ENCODE measurements at places on chromosomes 5 and 9.
A peak's percentile ranks its signal among the peaks of the same experiment; 100 is the strongest.

DNA sequence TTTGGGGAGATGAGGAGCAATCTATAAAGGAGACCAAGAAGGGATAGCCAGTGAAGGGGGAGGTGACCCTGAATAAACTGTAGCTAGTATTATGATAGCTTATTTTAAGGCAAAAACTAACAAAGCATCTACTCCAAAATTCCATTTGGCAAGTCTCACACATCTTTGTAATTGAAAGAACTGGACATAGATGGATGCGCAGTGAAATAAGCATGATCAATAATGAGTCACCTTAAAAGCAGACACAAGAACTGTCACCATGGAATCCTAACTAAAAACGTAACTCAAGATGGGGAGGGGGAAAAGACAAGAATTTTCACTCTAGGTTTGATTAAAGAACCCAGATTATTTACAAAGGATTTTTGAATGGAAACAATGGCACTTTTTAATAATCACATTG, 164.5 kb downstream of the MED27 start:
- H3K27me3 ChIP-seq, result no peaks in the 10 kb centered on the region
- no peak overlapping the region for H3K4me3 ChIP-seq
- no peak for DNase-seq
- no peaks in the 10 kb centered on the region for H3K4me1 ChIP-seq
- no peak overlapping the region for H3K27ac ChIP-seq

DNA sequence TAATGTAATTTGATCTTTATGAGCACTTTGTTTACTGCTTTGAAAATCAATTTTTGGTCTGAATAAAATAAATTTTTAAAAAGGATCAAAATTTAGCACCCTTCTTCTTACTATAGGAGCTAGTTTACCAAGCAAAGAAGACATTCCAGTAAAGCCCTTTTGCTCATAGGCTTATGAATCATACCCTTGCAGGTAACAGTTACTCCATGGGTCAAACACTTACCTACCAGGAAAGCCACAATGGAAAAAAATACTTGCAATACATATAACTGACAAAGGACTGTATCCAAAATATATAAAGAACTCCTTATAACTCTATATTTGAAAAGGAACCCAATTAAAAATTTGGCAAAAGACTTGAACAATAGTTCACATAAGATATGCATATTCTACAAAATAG, 66.6 kb downstream of the SHOC1 start:
- no peaks in the 10 kb centered on the region for H3K27me3 ChIP-seq
- no peaks in the 10 kb centered on the region for H3K36me3 ChIP-seq
- H3K27ac ChIP-seq, result no peak overlapping the region

GRCh38 chr5:21681911-21682310, 1171.2 kb downstream of the CDH12 start:
- H3K4me3 ChIP-seq, result no peak overlapping the region
- H3K27me3 ChIP-seq, result no peaks in the 10 kb centered on the region
- no peak for DNase-seq
- H3K27ac ChIP-seq, result no peak overlapping the region
- no peaks in the 10 kb centered on the region for H3K36me3 ChIP-seq

- no peak for DNase-seq
- no peak overlapping the region for H3K27ac ChIP-seq
- no peaks in the 10 kb centered on the region for H3K27me3 ChIP-seq
- H3K4me3 ChIP-seq, result no peak overlapping the region
Measured at GRCh38 chr9:131717719-131718460, 22.0 kb downstream of the RAPGEF1 start.

DNA sequence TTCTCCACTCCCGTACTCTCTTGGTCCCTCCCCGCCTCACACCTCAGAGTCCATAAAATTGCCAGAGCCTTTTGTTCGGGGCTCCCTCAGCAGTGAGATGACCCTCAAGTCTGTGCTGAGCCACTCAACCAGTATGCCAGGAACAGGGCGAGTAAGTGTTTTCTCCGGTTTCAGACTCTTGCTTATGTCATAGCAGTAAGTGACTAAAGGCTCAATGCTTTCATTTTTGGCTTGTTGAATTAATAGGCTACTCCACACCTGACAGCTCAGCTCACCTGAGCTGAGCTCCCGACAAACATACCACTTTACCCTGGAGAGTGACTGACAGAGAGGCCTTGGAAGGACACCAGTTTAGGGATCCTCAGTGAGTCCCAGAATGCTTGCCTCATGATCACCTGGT, 30.5 kb downstream of the PCSK1 start:
- H3K4me3 ChIP-seq, result no peak overlapping the region
- no peaks in the 10 kb centered on the region for H3K27me3 ChIP-seq
- H3K27ac ChIP-seq, result no peak overlapping the region
- H3K36me3 ChIP-seq, result no peaks in the 10 kb centered on the region
- no peaks in the 10 kb centered on the region for H3K4me1 ChIP-seq
- DNase-seq, result no peak

GRCh38 chr5:119785057-119785456, 155.7 kb downstream of the FAM170A start:
- no peaks in the 10 kb centered on the region for H3K27me3 ChIP-seq
- H3K4me3 ChIP-seq, result no peak overlapping the region
- DNase-seq, result no peak

DNA sequence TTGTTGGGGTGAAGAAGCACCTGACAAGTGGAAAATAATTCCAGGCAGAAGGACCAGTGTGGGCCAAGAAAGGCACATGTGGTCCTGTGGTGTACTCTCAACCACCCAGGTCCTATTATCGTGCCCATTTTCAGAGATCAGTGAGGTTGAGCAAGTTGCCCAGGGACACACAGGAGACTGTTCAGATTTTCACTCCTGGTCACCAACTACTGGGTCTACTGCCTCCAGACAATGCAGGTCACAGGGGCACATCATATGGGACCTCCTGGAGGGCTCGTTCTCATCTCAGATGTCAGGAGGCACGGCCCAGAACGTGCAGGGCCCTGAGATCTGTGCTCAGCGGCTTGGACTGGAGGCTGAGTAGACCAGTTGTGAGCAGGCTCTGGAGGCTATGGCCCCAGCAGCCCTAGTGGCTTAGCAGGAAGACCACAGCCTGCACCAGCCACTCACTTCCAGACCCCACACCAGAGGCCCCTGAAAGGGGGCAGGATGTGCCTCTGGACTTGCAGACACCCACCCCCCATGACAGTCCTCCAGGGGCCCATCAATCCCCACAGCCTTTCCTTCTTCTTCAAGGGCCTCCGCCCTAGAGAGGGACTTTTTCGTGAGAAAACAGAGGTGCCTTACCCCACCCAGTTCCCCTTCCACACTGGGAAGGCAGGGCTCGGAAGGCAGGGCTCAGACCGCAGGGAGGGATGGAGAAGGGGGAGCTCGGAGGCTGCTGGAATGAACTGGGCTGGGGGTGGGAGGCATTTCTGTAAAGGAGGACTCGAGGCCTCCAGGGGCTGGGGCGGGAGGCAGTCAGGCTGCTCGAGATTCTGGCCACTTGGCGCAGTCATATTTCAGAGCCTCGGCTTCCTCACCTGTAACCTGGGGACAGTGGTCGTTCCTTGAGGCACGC, 82.7 kb upstream of the NEURL1B start:
- DNase-seq, result no peak
- no peaks in the 10 kb centered on the region for H3K36me3 ChIP-seq
- H3K27me3 ChIP-seq, result no peaks in the 10 kb centered on the region
- H3K27ac ChIP-seq, result no peak overlapping the region
- no peaks in the 10 kb centered on the region for H3K4me1 ChIP-seq

- H3K36me3 ChIP-seq, result no peaks in the 10 kb centered on the region
- H3K4me3 ChIP-seq, result no peak overlapping the region
- H3K4me1 ChIP-seq, result no peaks in the 10 kb centered on the region
Measured at GRCh38 chr5:110917161-110917875, 154.2 kb upstream of the TSLP start.

DNA sequence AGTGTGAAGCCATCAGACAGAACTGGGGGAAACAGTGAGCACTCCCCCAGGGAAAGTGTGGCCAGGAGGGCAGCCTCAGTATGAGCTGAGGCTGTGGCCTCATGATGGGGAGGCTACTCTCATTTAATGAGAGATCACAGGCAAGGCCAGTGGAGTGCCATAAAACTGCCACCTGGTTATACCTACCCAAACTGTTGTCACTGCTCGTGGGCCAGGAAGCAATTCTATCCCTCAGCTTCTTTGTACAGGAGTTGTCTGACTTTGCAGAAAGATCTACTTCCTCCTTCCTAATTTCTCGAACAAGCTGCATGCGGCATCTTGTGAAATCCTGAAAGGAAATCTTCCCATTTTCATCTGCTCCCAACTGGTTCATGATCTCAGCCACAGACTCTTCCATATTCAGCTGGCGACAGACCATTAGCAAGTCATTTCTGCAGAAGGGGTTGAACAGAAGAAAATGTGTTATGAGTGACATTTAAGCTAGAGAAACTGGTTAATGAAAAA, 50.0 kb downstream of the TSSK1B start:
- peaks cover 91% of the 10 kb centered on the region for H3K27me3 ChIP-seq
- H3K27ac ChIP-seq, result no peak overlapping the region
- no peaks in the 10 kb centered on the region for H3K36me3 ChIP-seq
- H3K4me3 ChIP-seq, result no peak overlapping the region

GRCh38 chr9:120928483-120929228, 2.1 kb upstream of the TRAF1 start:
- H3K27me3 ChIP-seq, result no peaks in the 10 kb centered on the region
- DNase-seq, result no peak
- H3K4me1 ChIP-seq, result peaks cover 55% of the 10 kb centered on the region
- H3K4me3 ChIP-seq, result peak overlapping the region; percentile 68

- H3K36me3 ChIP-seq, result no peaks in the 10 kb centered on the region
- no peak for DNase-seq
- H3K4me1 ChIP-seq, result peaks cover 9% of the 10 kb centered on the region
- no peak overlapping the region for H3K4me3 ChIP-seq
- H3K27ac ChIP-seq, result no peak overlapping the region
Measured at GRCh38 chr5:124630767-124631704, 115.4 kb downstream of the ZNF608 start.

DNA sequence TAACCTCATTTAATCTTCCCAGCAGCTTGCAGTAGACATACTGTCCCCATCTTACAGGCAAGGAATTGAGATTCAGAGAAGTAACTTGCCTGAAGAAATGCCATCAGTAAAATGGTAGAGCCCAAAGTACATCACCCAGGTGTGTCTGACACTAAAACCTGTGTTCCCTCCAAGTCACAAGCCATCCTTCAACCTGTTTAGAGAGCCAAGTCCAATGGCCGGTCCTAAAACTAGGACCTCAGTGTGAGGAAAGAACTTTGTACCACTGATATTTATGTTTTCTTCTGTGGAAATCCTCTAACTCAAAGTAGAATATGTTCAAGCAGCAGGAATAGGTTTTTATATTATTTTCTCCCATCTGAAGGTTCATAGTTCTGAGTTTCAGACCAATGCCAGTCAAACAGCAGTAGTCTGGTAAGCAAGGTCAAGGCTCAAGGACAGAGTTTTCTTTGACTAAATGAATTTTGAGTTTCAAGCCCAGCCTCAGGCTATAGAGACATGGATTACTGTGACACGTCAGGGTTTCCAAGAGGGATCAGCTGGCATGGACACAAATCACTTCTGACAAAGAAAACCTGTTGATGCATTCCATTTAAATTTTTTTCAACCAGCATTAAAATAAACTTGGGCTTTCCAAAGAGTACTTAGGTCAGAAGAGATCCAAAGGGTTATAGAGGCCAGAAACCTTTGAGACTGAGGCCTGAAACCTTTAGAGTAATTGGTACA, 80.9 kb upstream of the PLPP6 start:
- no peak overlapping the region for H3K27ac ChIP-seq
- no peak overlapping the region for H3K4me3 ChIP-seq
- no peaks in the 10 kb centered on the region for H3K4me1 ChIP-seq
- no peak for DNase-seq
- H3K27me3 ChIP-seq, result peaks cover 6% of the 10 kb centered on the region

DNA sequence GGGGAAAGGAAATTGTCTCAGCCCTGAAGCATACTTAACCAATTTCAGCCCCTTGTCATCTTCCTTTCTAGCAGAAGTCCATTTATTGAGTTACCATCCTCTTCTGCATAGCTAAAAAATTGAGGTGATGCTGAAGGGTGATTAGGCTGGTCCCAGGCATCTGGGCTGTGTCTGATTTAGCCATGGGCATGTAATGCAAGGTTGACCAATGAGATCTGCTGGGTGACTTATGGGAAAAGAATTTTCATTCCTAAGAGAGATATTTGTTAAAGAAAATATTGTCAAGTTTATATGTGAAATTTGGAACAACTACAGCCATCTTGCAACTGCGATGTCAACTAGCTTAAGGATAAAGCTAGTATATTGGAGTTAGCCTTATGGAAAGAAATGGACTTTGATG, 5.1 kb downstream of the ITGA2 start:
- H3K4me1 ChIP-seq, result peaks cover 11% of the 10 kb centered on the region
- no peak overlapping the region for H3K4me3 ChIP-seq
- peaks cover 4% of the 10 kb centered on the region for H3K27me3 ChIP-seq
- H3K27ac ChIP-seq, result no peak overlapping the region
- no peaks in the 10 kb centered on the region for H3K36me3 ChIP-seq

- H3K36me3 ChIP-seq, result no peaks in the 10 kb centered on the region
- no peak overlapping the region for H3K27ac ChIP-seq
- H3K4me1 ChIP-seq, result no peaks in the 10 kb centered on the region
- H3K4me3 ChIP-seq, result no peak overlapping the region
- no peaks in the 10 kb centered on the region for H3K27me3 ChIP-seq
Measured at GRCh38 chr9:5443850-5444249, 6.1 kb upstream of the PLGRKT start.

- no peaks in the 10 kb centered on the region for H3K4me1 ChIP-seq
- H3K36me3 ChIP-seq, result no peaks in the 10 kb centered on the region
- no peaks in the 10 kb centered on the region for H3K27me3 ChIP-seq
- no peak overlapping the region for H3K27ac ChIP-seq
- H3K4me3 ChIP-seq, result no peak overlapping the region
- DNase-seq, result no peak
Measured at GRCh38 chr5:156591631-156592030, 258.5 kb upstream of the PPP1R2B start.

DNA sequence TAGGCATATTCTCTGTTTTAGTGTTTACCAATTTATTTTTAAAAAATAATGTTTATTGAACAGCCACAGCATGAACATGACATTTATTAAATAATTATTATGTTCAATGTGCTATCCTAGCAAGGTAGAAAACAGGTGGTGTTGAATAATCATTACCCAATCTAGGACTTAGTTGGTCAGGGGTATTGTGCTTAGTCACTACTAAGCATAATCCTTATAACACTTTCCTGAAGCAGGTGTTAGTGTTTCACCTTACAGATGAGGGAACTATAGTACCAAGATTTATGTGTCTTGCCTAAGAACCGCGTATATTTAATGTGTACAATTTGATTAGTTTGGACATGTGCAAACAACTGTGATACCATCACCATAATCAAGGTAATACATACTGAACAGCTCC, 1387.2 kb upstream of the ACO1 start:
- no peaks in the 10 kb centered on the region for H3K36me3 ChIP-seq
- H3K27me3 ChIP-seq, result no peaks in the 10 kb centered on the region
- no peaks in the 10 kb centered on the region for H3K4me1 ChIP-seq
- no peak for DNase-seq

Data from common myeloid progenitor, CD34-positive (primary cell).